ENCODE measurements at places on chromosomes 11 and 22.

GRCh38 chr11:35432464-35432863, 13.1 kb upstream of the SLC1A2 start:
- no peak for DNase-seq

DNA sequence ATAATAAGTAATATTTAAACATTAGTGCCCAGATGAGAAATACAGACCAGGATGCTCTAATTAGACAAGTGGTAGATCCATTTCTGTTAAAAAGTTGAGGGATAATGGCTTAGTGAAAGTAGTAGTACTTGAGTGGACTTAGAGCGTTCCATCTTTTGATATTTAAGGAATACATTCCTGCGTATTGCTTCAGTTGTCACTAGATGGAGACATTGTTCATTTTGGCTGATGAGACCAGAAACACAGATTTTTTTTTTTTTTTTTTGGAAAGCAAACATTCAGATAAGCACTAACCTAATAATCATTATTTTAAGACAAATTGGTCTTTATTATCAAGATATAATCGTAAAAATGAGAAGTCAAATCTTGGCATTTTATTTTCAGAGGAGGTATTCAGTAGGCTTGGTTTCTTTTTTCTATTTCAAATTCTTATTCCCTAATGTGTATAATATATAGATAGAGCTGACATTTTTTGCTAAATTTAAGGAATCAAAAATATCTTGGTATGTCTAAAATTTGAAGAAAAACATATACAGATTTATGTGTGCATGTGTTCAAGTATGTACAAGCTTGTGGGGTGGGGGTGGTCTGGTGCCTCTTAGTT, 92.9 kb downstream of the DYNC2H1 start:
- DNase-seq, result no peak

DNA sequence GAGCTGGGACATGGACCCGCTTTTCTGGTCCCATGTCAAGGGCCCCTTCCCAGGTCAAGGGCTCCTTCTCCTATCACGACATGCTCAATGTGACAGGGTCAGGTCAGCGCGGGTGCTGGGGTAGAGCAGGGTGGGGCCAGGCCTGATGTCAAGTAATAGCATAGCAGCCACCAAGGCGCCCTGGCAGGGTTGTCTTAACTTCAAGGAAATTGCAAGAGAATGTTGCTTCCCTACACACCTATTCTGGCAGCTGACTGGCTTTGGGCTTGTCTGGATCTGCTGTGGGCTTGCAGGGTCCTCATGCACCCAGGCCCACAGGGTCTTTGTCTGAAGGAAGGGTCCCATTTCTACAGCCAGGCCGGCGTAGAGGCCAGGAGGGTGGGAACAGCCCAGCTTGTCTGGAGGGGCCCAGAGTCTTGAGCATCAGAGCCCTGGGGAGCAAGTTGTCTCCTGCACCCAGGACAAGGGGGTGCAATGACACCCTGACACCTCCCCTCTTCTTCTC, 71.4 kb downstream of the BUD13 start:
- no peak for DNase-seq

DNA sequence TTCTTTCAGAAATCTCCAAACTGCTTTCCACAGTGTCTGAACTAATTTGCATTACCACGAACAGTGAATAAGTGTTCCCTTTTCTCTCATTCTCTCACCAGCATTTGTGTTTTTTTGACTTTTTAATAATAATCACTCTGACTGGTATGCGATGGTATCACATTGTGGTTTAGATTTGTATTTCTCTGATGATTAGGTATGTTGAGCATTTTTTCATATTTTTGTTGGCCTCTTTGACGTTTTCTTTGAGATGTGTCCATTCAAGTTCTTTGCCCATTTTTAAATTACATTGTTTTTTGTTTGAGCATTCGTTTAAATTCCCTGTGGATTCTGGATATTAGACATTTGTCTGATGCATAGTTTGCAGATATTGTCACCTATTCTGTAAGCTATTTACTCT, 1639.6 kb upstream of the TENM4 start:
- DNase-seq, result no peak
